ENCODE measurements at places on chromosomes 7 and 10. TPM values are rescaled to one million over a fixed set of nuclear protein-coding genes. Genes with fewer than 3 reads are reported as not detected.

- no peak overlapping the region for H3K27ac ChIP-seq
- no peaks in the 10 kb centered on the region for H3K4me1 ChIP-seq
- no peak overlapping the region for H3K4me3 ChIP-seq
- DNase-seq: no peak
- no peaks in the 10 kb centered on the region for H3K27me3 ChIP-seq
These were observed 109.1 kb downstream of the MTERF1 start for GRCh38 chr7:91771394-91771793.

- DNase-seq: no peak
- no peaks in the 10 kb centered on the region for H3K36me3 ChIP-seq
- H3K27ac ChIP-seq: peak overlapping the region; percentile 63
- H3K27me3 ChIP-seq: no peaks in the 10 kb centered on the region
These were observed 46.3 kb downstream of the MYOF start for GRCh38 chr10:93435621-93436397.

- DNase-seq: no peak
- H3K4me1 ChIP-seq: no peaks in the 10 kb centered on the region
- no peaks in the 10 kb centered on the region for H3K27me3 ChIP-seq
- H3K4me3 ChIP-seq: no peak overlapping the region
- H3K27ac ChIP-seq: no peak overlapping the region
These were observed 5.9 kb downstream of the LRRC4 start for GRCh38 chr7:128025380-128025779.

- H3K27ac ChIP-seq: no peak overlapping the region
- no peaks in the 10 kb centered on the region for H3K4me1 ChIP-seq
- no peaks in the 10 kb centered on the region for H3K27me3 ChIP-seq
- DNase-seq: no peak
- H3K36me3 ChIP-seq: no peaks in the 10 kb centered on the region
- H3K4me3 ChIP-seq: no peak overlapping the region
These were observed 114.0 kb downstream of the PARP12 start for GRCh38 chr7:139948587-139949335.

DNA sequence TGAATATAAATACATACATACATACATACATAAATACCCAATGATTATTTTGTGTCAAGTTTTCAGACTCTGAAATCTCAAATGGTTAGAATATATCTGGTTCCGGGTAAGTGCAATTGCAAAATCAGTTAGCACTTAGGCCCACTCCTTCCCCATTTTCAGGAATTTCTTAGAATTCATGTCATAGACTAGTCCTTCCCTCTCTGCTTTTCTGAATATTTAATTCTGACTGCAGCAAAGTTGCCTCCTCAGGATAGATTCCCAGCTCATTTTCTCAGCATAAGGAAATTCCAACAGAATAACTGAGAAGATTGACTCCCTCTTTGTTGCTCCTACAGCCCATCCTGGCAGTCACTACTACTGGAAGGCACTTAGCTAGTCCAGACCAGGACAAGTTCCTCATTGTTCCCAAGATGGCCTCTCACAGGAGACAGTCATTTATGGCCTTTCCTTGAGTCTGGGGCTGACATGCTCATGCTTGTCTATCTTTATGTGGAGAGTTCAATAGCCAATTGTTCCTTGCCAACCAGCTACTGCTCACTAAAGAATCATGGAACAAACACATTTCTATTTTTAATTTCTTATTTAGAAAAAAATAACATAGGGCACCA lies 142.9 kb upstream of the ITGB1 start:
- H3K27ac ChIP-seq: no peak overlapping the region
- H3K36me3 ChIP-seq: no peaks in the 10 kb centered on the region
- DNase-seq: no peak
- H3K4me3 ChIP-seq: no peak overlapping the region
- H3K27me3 ChIP-seq: no peaks in the 10 kb centered on the region
- H3K4me1 ChIP-seq: no peaks in the 10 kb centered on the region

Gene FAM24A
- total RNA-seq: not detected

Gene HOXA11
- total RNA-seq: not detected

Gene MICALL2
- total RNA-seq: 111 TPM
